ENCODE measurements at places on chromosomes 2 and 18.

DNA sequence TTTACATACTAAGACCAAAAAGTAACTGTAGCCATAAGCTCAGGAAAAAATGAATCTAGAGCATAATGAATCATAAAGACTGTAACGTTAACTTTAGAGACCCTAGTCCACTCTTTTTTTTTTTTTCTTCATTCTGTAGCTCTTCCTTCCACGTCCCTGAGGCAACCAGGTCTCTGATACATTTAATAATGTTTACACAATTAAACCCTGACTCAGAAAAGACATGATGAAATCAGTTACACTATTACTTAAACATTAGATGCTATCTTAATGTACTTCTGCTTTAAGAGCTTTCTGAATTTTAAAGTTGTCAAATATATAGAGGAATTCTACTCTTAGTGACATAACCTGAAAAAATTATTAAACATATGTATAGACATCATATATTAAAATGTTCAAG, 1121.5 kb upstream of the DDX18 start:
- no peak for DNase-seq

GRCh38 chr2:241637795-241638660, 535 bp downstream of the ATG4B start:
- DNase-seq, result no peak

DNA sequence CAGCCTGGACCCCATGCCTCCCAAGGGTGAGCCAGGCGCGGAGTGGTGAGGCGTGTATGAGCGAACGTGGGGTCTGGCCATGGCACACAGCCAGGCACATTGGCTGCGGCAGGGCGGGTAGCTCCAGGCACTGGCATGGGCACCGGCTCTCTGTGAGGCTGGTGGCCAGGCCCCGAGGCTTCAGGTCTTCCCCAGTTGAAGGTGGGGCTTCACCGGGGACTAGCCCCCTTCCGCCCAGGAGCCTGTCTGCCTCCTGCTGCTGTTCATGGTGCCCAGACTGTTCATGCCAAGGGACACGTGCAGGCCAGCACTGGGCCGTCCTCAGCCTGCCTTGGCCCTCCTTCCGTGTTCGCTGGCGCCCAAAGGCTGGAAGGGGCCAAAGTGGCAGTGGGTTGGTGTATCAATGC, 26.8 kb downstream of the DDX1 start:
- DNase-seq, result no peak

DNA sequence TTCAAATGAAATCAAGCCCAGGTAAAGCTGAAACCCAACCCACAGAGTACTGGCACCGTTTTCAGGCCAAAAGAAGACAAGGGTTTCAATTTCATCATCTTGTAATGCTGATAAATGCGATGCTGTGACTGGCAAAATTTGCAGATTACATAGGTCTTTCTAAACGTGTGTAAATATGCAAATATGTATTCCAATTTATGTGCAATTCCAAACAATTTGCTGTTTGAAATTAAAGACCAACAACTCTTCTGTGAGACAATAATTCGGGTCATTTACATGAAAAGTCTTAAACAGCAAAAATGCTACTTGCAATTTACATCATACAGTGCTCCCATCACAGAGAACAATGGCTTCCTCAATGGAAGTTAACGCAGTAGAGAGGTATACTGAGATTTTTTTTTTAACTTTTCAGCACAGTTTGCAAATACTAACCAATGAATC, 2.8 kb upstream of the ZNF532 start:
- no peak for DNase-seq
